OCI-M1 (cell line): ENCODE measurements at places on chromosomes 7 and 10.

- DNase-seq, result peak; percentile 89
Observed at GRCh38 chr7:91949221-91950009, 8.8 kb downstream of the AKAP9 start.

- DNase-seq, result no peak
Observed at GRCh38 chr10:119742947-119743648, 17.2 kb downstream of the INPP5F start.

- no peak for DNase-seq
Observed at GRCh38 chr7:73423519-73424488, 9.8 kb upstream of the FZD9 start.

- DNase-seq, result no peak
Observed at GRCh38 chr10:30866896-30867295, 164.8 kb downstream of the ZNF438 start.

DNA sequence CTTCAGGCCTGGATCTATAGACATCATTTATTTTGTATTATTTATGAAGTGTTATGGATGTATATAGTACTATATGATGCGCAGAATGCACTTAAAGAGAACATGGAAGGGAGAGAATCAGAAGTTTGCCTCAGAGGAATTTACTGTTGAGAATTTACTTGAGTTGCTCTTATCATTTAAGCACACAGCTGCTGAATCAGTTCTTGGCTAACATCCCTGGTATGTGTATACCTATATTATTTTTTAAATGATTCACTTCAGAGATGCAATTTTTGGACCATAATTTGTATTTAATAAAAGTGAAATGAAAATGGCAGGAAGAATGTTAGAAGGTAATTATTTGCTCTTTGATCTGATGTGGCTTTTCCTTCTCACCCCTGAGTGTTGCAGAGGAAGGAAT is 191.6 kb downstream of the BICC1 start:
- DNase-seq, result no peak
